ENCODE measurements at places on chromosomes 3 and 15. TPM values are rescaled to one million over a fixed set of nuclear protein-coding genes. Genes with fewer than 3 reads are reported as not detected.

Gene ROBO2
- total RNA-seq = not detected

Gene SMARCC1
- 76.2 TPM for total RNA-seq

Gene MYD88
- total RNA-seq = 26.9 TPM

Gene ERICH6
- total RNA-seq = not detected

Gene GPR156
- total RNA-seq = 0.17 TPM

Gene UNC13C
- not detected for total RNA-seq

Gene PP2D1
- total RNA-seq = not detected

Gene GNB4
- total RNA-seq = 0.41 TPM

Gene SLC51A
- not detected for total RNA-seq

Gene ENTPD3
- total RNA-seq = not detected

Gene CCRL2
- total RNA-seq = 4.5 TPM
